NCI-H226 (cell line): ENCODE measurements at places on chromosomes 7 and 10.

- no peak for DNase-seq
Measured at GRCh38 chr10:129105266-129105665, 361.8 kb upstream of the MGMT start.

DNA sequence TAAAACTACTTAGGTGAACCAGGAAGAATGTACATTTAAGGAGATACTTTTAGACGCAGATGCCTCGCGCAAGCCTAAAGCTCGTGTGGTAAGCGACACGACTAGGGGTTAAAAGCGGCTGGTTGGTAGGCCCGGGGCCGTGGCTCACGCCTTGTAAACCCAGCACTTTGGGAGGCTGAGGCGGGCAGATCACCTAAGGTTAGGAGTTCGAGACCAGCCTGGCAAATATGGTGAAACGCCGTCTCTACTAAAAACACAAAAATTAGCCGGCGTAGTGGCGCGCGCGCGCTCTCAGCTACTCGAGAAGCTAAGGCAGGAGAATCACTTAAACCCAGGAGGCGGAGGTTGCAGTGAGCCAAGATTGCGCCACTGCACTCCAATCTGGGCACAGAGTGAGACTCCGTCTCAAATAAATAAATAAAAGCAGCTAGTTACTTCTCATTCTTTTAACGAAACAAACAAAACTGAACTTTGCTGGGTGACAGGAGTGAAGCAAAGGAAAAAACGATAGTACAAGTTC, 879 bp downstream of the NUDT5 start:
- no peak for DNase-seq

- no peak for DNase-seq
Measured at GRCh38 chr10:18400201-18400905, 251.0 kb downstream of the NSUN6 start.

DNA sequence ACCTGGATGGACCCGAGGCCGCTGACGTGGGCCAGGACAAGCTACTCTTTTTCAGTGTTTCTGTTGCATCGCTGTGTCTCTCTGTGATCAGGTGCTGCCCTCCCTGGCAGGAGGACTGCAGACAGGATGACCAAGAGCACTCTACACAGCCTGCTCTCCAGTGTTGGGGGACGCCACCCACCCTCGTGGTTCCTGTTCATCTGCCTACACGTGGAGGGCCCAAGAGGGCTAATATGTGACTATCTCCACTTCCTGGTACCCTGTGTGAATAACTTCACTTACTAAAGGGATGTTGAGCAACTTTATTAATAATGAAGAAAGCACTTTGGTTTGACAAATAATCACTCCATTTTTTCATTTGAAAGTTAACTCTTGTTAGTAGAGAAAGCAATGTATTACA, 101.3 kb downstream of the EGFR start:
- no peak for DNase-seq

- peak; percentile 74 for DNase-seq
Measured at GRCh38 chr10:89279421-89279869, 22.4 kb upstream of the IFIT2 start.

GRCh38 chr10:60139290-60139689, 232.9 kb upstream of the CCDC6 start:
- no peak for DNase-seq

- DNase-seq, result no peak
Measured at GRCh38 chr10:123772645-123773508, 106.7 kb downstream of the GPR26 start.

DNA sequence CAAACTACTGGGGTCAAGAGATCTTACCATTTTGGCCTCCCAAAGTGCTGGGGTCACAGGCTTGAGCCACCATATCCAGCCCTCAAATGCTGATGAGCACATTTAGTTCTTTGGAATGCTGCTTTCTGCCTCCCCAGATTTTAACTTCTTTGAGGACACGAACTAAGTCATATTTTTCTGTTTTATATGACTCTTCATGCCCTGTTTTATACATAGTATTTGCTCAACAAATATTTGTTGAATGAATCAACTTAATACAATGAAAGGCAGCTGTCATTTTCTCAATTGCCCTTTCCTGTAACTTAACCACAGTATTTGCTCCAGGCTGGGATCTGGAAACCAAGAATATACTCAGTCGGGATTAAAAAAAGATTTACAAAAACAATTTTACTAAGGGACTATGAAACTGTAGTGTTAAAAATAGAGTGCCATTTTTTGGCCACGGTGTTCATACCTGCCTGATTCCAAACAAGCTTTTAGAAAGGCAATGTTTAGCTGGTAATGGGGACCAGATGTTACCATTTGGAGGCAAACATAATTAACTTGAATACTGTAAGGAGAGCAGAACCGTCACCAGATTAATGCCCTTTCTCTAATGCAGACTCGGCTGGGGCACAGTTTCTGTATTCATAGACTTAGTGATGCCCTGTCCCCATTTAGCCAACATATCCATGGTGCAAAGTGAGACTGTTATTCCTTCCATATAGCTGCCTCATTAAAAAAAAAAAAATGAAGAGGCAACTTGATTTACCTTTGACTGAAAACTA, 117.6 kb downstream of the NRP1 start:
- DNase-seq, result peak; percentile 30

- no peak for DNase-seq
Measured at GRCh38 chr7:18202315-18203045, 174.8 kb upstream of the PRPS1L1 start.

- no peak for DNase-seq
Measured at GRCh38 chr10:31910016-31910415, 18.6 kb downstream of the ARHGAP12 start.

DNA sequence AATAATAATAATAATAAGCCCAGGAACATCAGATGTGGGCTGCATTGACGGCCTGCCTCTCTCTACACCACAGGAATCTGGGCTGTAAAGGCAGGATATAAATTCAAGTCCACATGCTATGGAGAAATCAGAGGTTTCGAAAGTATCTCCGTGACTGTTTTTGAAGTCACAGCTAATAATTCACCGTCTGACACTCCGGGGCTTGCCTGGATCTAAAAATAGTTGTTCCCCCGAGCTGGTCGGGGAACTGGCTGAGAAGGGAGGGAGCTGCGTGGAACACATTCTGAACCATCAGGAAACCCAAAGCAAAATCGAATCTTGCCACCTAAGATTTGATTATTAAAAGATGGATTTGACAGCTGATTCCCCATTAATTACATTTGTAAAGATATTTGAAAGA, 35.4 kb downstream of the KLF6 start:
- DNase-seq, result no peak

GRCh38 chr10:107264742-107265141, 100.2 kb upstream of the SORCS1 start:
- no peak for DNase-seq

GRCh38 chr10:3047596-3047995, 19.8 kb upstream of the PFKP start:
- no peak for DNase-seq

DNA sequence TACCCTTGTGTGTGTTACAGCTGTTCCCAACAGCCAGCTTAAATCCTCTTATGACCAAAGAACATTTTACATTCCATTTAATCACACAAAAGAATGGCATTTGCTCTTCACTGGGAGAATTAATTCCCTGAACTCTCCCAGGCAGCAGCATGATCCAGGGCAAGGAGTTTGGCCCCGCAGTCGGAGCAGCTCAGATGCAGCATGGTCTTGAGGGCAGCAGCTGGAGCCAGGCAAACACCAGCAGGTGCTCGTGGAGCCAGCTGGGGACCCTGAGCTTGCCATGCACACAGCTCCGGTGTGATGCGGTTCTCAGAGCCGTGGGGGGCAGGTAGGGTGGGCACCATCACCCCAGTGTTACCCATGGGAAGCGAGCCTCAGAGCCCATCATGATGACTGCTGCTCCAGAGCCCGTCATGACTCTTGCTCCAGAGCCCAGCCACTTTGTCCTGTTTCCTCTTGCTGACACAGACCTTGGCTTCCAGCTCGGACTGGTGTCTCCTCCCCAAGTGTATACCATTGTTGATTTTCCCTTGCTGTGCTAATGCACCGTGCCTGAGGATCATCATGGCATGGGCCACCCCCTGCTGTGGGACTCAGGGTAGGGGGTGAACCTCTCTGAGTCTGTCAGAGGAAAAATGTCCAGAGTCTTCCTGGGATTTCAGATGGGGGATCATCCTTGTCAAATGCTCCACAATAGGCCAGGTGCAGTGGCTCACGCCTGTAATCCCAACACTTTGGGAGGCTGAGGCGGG, 75.8 kb downstream of the ZRANB1 start:
- DNase-seq, result no peak

DNA sequence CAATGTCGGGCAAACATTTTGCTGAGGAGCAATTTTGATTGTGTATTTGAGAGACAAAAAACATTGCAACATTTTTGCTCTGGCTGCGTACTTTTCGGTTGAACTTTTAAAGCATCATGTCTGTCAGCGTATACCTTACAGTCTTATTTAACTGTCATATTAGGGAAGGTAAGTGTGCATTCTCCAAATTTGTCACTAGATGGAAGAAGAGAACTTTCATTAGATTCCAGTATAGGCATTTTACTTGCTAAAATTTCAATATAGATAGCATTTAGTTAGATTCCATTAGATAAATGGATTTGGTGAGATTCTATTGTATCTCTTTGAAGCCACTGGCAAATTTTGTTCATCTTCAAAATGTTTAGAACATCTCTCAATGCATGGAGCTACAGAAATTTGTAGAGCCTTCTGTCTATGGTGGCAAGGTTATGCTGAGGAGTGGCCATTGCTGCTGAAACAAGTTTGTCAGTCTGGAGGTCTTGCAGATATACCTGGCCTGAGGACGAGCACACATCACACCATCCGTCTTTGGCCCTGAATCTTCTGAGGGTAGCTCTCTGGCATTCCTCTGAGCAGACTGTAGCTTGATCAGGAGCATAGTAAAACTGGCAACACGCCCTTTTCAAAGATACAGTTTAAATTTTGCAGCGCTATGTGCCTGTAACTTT, 437.5 kb upstream of the MBL2 start:
- no peak for DNase-seq

GRCh38 chr7:128405471-128406313, 4.1 kb downstream of the IMPDH1 start:
- DNase-seq, result no peak

GRCh38 chr7:128873234-128873633, 10.6 kb downstream of the ATP6V1F start:
- no peak for DNase-seq

- peak; percentile 52 for DNase-seq
Measured at GRCh38 chr7:44665531-44666213, 59.2 kb downstream of the OGDH start.

- DNase-seq, result peak; percentile 64
Measured at GRCh38 chr7:131027287-131027773, 293.3 kb upstream of the KLF14 start.

DNA sequence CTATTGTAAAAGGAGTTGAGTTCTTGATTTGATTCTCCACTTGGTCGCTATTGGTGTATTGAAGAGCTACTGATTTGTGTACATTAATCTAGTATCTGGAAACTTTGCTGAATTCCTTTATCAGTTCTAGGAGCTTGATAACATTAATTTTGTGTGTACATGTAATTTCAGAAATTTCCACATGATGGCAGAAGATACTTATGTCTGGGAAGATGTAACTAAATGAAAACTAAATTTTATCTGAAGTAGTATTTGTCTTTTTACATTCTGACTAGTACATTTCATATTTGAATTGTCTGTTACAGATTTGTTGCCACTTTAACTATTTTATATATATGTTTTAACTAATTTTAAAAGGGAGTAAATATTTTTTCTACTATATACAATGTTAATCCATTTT, 27.6 kb downstream of the SDHAF3 start:
- no peak for DNase-seq

DNA sequence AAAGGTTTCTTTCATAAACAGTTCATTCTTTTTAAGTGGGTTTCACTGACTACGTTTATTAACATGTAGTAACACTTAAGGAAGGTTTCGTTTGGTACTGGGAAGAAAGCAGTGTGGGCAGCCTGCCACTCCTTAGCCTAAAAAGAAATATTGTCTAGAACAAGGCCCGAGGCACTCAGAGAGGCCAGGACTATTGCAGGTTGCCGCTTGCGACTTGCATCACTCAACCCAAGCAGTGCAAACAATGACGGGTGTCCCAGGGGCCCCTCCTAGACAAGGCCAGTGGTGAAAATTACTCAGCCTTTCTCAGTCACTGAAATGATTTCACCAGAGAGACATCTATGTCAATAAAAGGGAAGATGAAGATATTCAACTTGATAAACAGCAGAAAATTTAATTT, 243.9 kb downstream of the SNX13 start:
- DNase-seq, result no peak

- DNase-seq, result no peak
Measured at GRCh38 chr7:112144284-112145059, 61.7 kb downstream of the DOCK4 start.

- DNase-seq, result no peak
Measured at GRCh38 chr7:69906283-69906995, 308.2 kb downstream of the AUTS2 start.

DNA sequence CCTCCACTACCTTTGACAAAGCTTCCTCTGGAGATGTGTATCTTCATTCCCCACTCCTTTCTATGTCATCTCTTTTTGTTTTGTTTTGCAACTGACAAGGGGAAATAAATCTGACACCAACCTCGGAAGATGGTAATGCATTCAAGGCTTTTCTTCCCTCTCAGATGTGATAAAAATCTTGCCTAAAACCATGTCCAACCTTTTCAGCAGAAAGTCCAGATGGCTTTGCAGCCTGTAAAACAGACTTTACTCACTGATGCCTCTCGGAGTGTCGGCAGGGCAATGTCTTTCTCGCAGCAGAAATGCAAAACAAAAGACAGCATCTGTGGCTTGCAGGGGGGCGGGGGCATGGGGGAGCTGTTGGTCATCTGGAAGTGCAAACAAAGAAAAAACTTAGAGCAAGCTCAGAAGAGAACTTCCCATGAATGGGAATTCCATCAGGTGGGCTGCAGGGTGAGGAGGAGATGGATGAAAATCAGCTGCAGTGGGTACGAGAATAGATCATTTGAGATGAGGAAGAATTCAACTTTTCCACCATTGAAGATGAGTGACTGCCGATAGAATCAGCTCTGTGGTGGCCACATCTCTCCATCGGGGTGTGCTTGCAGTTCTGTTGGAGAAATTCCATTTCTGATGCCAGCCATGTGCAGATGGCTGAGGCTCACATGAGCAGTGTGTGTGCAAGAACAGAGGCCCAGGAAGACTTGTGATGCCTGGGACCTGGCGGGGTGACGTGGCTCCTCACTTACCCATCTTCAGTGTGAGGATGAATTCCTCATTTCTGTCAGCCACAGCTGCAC, 237.7 kb downstream of the WDR37 start:
- no peak for DNase-seq

- peak; percentile 33 for DNase-seq
Measured at GRCh38 chr7:128755819-128756476, 16.8 kb downstream of the CALU start.

- no peak for DNase-seq
Measured at GRCh38 chr7:29281782-29282541, 87.4 kb downstream of the CHN2 start.

GRCh38 chr10:31477584-31477983, 158.6 kb downstream of the ZEB1 start:
- DNase-seq, result no peak

DNA sequence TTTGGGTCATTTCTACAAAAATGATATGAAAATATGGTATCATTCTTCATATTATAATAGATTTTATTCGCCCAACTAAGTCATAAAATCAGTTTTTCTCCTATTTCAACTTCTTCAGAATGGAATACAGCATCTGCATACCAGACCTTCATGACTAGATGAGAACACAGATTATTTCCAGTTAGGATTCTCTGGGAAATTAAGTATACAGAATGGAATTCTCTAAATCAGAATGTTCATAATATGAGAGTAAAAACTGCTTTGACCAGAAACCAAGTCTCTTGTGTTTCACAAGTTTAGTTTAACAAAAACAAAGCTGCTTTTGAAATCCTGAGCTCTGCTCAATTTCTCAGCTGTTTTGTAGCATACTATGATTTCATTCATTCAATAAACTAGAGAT, 160.3 kb upstream of the SEMA3A start:
- no peak for DNase-seq
